ENCODE measurements at places on chromosomes 6 and 20. TPM values are rescaled to one million over a fixed set of nuclear protein-coding genes. Genes with fewer than 3 reads are reported as not detected.
A peak's percentile ranks its signal among the peaks of the same experiment; 100 is the strongest.

DNA sequence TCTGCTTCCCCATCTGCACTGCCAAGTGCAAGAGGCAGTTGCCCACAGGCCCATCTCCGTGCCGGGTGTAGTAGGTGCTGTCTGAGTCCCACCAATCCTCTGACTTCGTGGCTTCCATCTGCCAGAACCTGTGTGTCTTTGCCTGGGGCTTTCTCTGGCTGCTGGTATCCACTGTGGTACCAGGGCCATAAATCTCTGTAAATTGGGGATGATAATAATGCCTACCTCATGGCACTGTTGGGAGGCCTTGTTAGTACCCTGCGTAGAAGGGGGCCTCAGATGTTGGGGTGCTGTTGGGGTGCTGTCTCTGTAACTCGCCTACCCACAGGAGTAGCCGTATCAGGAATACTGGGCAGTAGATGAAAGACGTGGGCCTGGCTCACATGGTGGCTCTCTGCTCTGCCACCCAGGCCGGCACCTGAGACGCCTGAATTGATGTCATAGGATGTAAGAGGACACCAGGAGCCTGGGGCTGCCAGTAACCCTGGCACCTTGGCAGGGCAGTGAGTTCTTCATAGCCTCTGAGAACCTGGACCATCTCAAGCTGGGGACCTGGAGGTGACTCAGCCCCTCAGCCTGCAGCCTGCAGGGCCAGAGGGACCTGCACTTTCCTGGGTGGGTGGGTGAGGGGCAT is 94.1 kb upstream of the RNF24 start:
- DNase-seq: no peak

DNA sequence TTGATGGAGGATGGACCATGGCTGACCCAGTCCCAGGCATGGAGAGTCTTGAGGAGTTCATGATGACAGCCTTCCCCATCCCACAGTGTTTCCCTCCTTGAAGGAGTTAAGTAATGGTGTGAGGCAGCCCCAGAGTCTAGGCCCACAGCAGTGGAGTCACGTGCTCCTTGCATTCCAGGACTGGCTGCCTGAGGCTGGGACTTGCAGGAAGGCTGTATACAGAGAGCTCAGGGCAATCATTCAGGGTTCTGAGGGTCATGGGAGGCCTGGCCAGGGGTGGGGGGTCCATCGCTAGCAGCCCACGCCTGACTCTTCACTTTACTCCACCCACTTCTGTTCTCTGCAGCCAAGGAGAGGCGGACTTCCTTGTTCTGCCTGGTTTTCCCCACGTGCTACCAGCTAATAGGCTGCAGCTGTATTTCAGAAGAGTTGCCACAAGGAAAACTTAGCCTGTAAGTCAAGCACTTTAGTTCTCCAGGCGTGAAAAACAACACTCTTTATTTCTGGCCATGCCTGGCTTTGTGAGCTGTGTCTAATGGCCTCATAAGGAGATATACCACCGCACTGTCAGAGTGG is 272.5 kb downstream of the DHX35 start:
- no peak for DNase-seq

- DNase-seq: no peak
Measured at GRCh38 chr6:158019416-158019815, 37.8 kb downstream of the SYNJ2 start.

DNA sequence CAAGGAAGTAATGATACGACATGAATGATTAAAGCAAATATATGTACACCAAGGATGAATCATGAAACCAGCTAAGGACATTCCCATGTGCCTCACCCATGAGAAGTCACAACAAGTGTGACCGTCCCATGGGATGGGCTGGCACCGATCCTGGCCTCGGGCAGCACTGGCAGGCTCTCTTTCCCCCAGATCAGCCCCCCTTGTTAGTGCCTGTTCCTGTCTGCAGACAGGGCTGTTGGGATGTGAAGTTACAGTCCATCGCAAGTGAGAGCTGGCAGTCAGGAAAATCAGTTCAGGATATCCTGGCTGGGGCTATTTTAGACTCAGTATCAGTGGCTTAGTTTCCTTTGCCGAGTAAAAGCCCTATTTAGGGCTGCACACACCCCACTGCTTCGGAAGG is 129.2 kb upstream of the SNX9 start:
- DNase-seq: no peak

DNA sequence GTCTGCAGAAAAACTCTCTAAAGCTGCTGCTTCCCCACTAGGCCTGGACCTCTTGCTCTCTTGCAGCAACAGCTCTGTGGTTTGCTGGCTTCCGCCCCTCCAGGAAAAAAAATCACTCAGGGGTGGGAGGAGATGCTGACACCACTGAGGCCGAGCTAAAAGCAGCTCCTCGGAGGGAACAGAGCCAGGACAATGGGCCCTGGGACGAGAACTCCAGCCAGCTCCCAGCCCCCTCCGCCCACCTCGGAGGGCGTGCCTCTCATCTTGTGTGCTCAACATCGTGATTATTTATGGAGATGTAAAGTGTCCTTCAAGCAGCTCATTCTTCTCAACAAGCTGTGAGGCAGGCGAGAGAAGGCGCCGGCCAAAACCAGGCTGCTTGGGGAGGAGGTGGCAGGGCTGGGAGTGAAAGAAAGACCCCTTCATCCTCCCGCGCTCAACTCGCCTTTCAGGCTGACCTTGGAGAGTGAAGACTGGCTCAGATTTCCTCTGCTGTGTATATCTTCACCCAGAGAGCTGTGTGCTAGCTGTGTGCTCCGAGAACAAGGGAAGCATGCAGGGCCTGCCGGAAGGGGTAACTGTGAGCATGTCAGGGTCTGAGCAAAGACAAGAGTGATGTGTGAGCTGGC is 53.5 kb upstream of the LRFN2 start:
- peak; percentile 67 for DNase-seq

- DNase-seq: no peak
Measured at GRCh38 chr6:130810307-130811030, 16.7 kb upstream of the SMLR1 start.

The MYB gene
- total RNA-seq: 0.22 TPM
